KBM-7 (cell line): ENCODE measurements at places on chromosomes 7 and 10.
A peak's percentile ranks its signal among the peaks of the same experiment; 100 is the strongest.

- no peak for DNase-seq
Observed at GRCh38 chr10:87930934-87931835, 67.8 kb downstream of the PTEN start.

- DNase-seq: no peak
Observed at GRCh38 chr7:93390660-93391059, 158.5 kb downstream of the VPS50 start.

DNA sequence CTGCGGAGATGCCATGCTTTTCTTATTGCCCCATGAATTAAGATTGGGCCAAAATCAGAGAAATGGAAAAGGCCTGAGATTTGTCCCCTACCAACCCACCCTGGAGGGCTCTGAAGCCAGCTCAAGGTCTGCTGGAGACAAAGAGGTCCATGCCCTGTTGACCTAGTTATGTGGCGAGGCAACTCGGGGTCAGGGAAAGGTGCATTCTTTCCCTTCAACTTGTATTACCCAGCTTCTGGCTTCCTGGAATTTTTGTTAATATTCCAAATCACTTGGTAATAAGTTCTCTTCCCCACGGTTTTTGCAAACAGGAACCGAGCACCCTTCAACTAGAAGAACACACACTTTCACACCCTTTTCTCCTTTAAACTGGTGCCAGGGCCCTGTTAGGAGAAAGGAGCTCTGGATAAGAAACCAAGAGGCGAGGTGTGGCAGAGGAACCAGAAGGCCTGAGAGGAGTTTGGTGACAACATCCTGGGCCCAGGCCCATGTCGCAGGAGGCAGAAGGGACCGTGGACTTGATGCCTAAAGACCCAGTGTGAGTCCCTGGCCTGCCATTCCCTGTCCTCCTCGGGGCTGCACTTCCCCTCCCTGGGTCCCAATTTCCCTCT lies 12.5 kb upstream of the SFRP5 start:
- DNase-seq: no peak

DNA sequence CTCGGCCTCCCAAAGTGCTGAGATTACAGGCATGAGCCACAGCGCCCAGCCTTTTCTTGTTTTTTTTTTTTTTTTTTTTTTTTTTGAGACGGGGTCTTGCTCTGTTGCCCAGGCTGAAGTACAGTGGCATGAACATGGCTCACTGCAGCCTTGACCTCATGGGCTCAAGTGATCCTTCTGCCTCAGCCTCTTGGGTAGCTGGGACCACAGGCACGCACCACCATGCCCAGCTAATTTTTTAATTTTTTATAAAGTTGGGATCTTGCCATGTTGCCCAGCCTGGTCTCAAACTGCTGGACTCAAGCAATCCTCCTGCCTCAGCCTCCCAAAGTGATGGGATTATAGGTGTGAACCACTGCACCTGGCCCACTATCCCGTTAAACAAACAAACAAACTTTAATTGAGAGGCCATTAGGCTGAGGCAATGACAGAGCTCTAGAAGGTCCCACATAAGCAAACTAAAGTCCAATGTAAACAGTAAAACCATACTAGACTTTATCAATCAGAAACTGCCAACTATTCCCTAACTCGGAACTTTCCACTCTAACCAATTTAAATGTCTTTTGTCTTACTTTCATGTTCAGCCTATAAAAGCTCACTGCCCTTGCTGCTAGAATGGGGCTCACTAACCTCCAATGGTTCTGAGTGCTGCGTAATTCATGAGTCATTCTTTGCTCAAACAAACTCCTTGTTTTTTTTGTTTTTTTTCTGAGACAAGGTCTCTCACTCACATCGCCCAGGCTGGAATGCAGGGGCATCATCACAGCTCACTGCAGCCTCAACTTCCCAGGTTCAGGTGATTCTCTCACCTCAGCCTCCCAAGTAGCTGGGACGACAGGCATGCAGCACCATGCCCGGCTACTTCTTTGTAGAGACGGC lies 1.9 kb downstream of the DHX32 start:
- no peak for DNase-seq

GRCh38 chr10:98030093-98030821 lies at the start of gene CRTAC1:
Gene CRTAC1 (minus strand): TSS chr10:98030621. CDS start chr10:98030472, 149 bp downstream.
- peak; percentile 20 for DNase-seq

DNA sequence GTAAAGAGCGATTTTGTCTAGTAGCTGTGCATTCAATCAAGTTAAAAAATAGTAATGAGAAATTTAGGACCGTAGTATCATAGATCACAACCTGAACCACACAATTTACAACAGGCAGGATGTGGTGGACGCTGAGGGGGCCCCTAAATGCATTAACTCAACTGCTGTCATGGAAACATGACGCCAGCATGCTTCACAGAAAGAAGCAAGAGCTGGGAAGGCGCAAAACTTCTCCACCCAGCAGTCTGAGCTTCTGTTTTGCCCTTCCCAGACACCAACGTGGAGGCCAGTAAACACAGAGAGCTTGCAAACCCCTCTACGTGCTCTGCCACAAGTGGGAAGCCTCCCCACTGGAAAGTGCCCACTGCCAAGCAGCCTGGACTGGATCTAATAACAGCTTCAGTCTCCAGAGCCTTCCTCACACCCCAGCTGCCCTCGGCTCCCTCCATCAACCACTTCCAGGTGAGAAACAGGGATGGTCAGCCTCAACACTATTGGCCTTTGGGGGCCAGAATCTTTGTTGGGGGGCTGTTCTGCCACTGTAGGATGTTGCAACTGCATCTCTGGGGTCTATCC lies 151.8 kb downstream of the SFMBT2 start:
- peak; percentile 72 for DNase-seq

DNA sequence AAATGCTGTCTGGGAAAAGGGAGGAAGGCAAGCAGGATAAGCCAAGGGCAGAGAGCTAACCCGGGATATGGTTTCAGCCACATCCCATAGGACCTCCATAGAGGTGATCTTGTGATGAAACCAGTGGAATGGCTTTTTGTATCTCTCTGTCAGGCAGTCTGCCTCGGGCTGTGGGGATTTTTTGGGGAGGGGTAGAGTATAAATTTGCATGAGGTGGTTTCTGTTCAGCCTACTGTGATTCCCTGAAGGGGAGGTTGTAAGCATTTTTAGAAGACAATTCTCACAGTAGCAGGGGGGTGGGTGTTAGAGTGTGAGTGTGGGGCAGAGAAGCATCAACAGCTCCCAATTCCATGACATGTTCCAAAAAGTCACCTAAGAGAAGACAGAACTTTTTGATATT lies 11.8 kb downstream of the OR9A2 start:
- DNase-seq: no peak

GRCh38 chr10:16545116-16545736 lies 23.5 kb upstream of the C1QL3 start:
- peak; percentile 58 for DNase-seq

DNA sequence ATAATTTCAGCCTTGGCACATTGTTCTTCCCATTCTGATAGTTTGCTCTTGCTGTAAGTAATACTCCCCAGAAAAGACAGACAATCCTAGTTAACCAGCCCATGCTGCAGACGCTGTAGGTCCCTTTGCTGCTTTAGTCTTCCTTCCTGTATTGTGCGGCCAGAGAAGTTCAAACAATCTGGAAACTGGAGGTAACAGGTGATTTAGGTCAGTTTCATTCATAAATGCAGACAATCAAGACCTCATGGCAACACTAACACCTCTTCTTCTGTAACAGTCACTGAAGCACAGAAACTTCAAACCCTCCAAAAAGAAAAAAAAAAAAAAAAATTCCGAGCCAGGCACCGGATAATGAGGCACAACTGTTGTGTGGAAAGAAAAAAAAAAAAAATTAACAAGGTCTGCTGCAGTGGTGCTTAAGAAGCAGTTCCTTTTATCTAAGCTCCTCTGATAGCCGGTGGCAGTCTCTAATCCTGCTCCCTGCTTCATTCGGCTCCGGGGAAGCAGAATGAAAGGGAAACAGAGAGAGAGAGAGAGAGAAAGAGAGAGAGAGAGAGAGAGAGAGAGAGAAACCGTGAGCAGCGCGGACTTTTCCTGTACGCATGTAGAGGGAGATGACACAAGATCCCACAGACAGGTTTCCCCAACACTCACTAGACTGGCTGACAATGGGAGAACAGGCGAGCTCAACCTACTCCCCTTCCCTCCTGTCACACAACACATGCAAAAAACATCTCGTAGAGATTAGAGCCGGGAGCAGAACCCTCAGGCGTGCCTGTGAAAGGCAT lies at the start of gene SEMA3A:
Gene SEMA3A (minus strand): TSS at position 306 of the 788 bp plus-strand sequence. CDS start 203 bp downstream, at position 103.
- DNase-seq: peak; percentile 78

DNA sequence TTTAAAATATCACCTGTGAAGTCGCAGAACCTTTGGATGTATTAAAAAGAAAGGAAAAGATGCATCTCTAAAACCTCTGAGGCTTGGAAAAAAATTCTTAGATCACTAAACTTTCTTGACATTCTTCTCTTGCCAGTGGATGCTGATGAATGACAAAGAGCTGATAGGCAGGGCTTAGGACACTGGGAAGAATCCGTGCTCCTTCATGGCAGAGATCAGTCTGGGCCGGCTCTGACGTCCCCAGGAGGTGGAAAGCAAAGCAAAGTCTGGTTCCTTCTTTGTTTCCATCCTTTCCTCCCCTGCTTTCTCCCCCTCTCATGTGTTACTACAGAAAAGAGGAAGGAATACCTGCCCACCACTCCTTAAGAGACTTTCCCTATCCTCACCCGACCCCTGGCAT lies 161.9 kb downstream of the PRKCQ start:
- no peak for DNase-seq

DNA sequence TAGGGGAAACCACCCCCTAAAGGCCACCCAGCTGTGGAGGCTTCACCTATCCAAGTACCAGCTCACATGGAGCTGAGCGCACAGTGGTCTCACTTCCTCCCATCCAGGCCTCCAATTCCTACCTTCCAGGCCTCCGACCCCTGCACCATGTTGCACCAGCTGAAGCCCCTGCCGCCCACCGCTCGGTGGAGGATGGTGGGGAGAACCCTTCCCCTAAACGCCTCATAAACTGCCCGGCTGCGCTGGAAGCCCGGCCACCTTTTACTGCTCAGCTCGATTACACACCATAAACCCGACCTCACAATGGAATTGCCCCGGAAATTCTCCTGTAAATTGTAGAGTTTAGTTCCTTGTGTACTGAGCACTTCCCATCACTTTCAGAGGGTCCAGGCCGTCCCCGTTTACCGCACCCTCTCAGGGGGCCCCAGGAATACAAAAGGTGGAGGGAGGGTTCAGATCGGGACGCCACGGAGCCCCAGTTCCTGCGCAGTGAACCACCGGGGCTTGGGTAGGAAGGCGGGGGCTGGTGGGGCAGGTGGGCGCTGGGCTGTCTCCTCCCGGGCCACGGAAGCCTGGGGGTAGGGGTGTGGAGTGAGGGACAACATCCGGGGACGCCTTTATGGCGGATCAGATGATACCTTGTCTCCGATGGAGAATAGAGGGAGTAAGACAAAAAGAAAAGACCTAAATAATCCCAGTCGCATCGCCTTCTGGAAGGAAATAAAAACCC lies 1.4 kb upstream of the HOXA7 start:
- DNase-seq: peak; percentile 60

DNA sequence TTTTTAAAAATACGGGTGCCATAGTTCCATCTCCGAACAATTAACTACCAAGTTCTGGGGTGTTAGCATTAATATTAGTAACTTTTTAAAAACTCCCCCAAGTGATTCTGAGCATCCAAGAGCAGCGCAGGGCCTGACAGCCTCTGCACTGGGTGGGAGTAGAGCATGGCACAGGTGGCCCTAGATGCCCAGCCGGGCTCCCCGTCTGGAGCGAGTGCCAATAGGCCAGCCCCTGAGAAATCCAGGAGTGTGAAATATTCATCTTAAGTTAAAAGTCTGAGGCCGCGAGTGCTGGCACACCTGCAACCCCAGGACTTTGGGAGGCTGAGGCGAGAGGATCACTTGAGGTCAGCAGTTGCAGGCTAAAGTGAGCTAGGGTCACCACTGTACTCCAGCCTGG lies 16.2 kb downstream of the FAM107B start:
- DNase-seq: no peak

- peak; percentile 5 for DNase-seq
Observed at GRCh38 chr10:52232561-52233350, 81.3 kb upstream of the DKK1 start.

- peak; percentile 42 for DNase-seq
Observed at GRCh38 chr7:46352004-46352954, 431.2 kb upstream of the IGFBP3 start.

DNA sequence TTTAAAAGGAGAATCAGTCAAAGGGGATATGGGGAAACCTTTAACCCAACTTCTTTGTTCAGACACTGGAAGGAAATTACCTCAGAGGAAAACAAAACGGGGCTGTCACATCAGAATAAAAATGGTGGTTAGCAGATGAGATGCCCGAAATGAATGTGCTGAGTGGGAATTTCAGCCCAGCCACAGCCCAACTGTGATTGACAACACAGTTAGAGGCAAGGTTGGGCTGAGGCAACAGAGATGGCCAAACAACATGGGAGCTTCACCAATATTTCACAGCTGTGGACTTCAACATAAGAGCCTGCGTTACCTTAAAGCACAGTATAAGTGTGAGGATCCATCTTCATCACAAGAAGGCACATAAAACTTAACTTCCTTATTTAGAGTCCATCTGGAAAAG lies 133.5 kb upstream of the PTPRZ1 start:
- no peak for DNase-seq

- no peak for DNase-seq
Observed at GRCh38 chr10:87619705-87620104, 40.0 kb upstream of the PAPSS2 start.

- no peak for DNase-seq
Observed at GRCh38 chr7:26292768-26293560, 1.3 kb downstream of the SNX10 start.

GRCh38 chr10:77507291-77507880 lies 130.2 kb downstream of the KCNMA1 start:
- no peak for DNase-seq

DNA sequence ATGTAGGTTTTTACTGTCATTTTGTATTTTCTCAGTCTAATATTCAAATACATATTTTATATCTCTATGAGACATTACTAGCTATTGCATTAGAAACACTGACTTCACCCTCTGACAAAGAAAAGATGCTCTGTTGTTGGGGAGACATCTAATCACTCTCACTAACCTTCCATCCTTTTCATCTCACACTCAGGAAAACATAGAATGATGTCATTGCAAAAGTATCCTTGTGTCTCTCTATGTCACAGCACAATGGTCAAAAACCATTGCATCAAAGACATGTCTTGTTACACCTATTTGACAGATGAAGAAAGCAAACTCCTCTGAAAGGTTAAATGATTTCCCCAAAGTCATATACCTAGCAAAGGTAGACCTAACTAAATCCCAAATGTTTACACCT lies 231.3 kb upstream of the PTN start:
- no peak for DNase-seq

GRCh38 chr7:55977831-55978230 lies 13.4 kb downstream of the NIPSNAP2 start:
- DNase-seq: no peak

- peak; percentile 41 for DNase-seq
Observed at GRCh38 chr10:971150-971542, 17.1 kb upstream of the GTPBP4 start.

DNA sequence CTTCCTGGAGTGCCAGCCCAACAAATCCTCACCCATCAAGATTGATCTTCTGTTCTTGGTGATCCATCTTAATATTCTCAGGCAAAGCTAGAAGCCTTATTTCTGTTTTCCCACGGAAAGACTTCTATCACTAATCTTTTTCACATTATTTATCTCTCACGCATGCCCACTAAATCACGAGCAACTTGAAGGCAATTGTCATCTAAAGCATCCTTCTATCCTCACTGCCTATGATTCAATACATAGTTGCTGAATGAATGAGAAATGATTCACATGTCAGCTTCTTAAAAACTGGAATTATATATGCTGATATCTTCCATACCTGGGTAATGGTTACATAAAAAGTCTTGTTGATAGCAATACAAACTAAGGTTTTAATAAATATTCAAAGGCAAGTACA lies 12.6 kb upstream of the COL1A2 start:
- no peak for DNase-seq

- no peak for DNase-seq
Observed at GRCh38 chr10:26528048-26528447, 89.9 kb downstream of the APBB1IP start.

- no peak for DNase-seq
Observed at GRCh38 chr10:96622013-96622787, 35.4 kb upstream of the TM9SF3 start.
